Stimulated activated CD4-positive, alpha-beta T cell treated with anti-CD3 and anti-CD28 coated beads, Interleukin-15, amount 100 ng/mL, for 48 hours (primary cell): ENCODE measurements at places on chromosomes 7 and 10.

DNA sequence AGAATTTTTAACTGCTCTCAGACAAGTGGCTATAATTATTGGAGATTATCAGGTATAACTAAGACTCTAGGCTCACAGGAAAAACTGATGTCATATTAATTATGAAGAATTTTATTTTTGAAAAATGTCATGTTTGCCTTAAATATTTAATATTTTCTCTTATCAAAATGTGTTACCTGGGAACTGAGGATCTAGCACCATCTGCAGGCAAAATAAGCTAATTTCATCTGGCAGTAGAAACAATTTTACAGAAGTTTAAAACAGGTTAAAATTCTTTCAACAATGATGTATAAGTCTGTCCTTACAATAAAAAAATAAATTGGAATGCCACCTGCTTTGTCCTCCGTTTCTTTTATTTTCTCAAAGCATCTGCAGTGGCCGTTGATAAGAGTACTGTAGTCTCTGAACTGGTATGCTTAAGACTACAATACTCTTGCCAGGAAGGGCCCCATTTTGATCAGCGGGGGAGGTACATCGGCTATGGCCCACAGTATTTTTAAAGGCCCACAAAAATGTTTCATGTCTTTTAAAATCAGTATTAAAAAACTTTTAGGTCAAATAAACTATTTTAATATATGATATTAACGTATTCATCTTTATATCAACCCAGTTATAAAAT is 81.3 kb downstream of the VWDE start:
- DNase-seq = no peak

GRCh38 chr10:31129271-31129670 is 97.6 kb upstream of the ZNF438 start:
- no peak for DNase-seq

- peak; percentile 8 for DNase-seq
Observed at GRCh38 chr7:126803060-126803665, 449.6 kb downstream of the GRM8 start.

DNA sequence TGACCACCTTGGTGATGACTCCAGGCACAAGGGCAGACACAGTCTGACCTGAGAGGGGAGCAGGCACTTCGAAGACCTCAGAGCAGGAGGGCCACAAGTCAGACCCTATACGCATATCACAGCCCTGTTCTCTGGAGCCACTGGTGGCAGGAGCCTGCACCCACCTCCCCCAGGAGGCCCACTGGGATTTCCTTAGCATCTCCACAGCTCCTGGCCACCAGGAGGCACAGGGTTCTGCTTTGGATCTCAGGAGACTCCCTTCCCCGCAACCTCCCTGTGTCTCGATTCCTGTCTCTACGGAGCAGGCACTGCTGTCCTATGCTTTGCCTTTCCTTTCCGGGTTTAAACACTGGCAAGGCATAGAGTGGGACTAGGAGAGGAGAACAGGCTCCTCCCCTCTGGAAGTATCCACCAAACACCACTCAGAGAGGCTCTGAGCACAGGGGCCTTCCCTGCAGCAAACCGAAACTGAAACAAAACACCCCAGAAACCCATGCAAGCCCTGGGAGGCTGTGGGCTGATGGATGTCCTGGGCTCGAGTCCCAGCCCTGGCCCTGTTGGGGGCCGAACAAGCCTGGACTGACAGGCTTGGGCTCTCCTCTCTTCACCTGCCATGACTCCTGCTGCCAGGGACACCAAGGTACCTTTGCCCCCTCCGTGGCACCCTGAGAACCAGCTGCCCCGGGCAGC is 166.3 kb downstream of the NEURL1 start:
- peak; percentile 46 for DNase-seq

- no peak for DNase-seq
Observed at GRCh38 chr7:158246272-158246959, 341.2 kb downstream of the PTPRN2 start.

- DNase-seq = no peak
Observed at GRCh38 chr10:118220346-118220850, 121.7 kb downstream of the FAM204A start.

DNA sequence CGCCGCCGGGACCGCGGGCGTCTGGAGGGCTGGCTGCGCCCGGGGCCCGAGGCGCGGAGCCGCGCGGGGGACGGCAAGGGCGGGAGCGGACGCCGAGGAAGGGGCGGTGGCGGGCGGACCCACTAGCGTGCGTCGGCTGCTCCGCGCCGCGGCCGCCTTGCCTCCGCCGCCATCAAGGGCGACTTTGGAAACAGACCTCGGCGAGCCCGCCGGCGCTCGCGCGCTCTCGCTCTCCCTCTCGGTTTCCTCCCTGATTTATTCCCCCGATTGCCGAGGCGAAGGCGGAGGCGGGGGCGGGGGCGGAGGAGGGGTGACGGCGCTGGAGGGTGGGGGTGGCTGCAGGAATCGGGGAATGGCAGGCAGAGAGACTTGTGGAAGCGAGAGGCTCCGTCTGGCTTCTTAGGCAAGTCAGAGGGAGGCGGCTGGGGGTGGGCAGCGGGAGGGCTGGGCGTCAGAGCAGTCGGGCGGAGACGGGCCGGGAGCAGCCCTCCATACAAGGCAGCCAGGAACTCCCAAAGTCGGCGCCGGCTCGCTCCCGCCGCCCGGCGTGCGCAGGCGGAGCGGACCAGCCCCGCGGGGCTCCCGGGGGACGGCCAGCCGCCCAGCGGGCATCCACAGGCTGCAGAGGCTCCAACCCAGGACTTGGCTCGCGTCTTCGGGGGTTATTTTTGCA is at the start of gene CACNA2D1:
CACNA2D1 (minus strand) TSS at position 231 of the 673 bp plus-strand sequence.
- DNase-seq = no peak

GRCh38 chr10:48497780-48498770 is 106.8 kb downstream of the ARHGAP22 start:
- no peak for DNase-seq

DNA sequence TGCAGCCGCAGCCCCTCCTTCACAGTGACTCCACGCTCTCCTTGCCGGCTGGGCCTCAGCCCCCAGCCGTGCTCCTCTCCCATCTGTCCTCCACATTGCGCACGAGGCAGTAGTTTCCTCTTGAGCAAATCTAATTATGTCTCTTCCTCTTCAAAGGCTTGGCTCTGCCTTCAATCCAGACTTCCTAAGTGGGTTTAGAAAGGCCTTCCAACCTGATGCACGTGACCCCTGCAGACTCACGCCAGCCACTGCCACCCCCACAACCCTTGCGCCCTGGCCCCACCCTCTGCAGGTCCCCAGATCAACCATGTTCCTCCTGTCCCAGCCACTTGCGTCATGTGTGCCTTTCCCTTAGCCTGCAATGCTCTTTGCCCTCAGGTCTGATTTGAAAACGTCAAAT is 75.0 kb upstream of the ADAM12 start:
- no peak for DNase-seq
